ENCODE measurements at places on chromosomes 1 and 21.

DNA sequence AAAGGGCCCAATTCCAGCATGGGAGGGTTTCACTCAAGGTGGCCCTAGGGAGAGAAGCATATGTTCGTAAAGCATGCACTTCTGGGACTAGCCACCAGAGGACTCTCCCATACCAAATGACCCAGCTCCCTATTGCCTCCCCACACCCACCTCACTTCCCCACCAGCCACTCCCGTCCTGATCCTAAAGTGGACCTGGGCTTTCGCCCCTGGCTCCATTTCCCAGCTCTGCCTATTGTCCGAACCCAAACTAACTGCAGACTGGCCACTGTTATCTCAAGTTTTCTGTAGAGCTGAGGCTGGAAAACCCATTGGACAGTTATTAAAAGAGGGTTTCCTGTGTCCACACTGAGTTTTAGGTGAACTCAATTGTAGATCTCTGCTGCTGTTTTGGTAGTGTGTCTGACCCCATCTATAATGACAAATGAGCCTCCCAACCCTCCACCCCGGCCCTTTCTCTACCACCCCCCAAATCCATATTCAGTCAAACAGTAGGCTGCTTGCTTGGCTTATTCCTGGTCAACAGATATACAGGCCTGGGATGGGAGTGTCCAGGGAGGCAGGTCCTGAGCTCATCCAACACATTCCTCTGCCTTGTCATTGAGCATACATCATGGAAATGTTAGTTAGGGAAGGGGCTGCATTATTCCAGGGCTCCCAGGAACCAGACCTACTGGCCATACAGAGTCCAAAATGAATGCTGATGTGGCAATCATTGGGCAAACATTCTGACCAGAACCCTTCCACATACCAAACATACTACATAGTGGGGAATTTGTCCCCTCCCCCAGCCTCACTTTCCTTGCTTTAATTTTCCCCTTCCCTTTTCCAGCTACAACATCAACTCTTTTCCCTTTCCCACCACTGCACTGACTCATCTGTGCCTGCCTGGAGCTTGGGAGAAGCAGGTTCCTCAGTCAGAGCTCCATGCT is 59.2 kb downstream of the ABCA4 start:
- peak; percentile 75 for DNase-seq

DNA sequence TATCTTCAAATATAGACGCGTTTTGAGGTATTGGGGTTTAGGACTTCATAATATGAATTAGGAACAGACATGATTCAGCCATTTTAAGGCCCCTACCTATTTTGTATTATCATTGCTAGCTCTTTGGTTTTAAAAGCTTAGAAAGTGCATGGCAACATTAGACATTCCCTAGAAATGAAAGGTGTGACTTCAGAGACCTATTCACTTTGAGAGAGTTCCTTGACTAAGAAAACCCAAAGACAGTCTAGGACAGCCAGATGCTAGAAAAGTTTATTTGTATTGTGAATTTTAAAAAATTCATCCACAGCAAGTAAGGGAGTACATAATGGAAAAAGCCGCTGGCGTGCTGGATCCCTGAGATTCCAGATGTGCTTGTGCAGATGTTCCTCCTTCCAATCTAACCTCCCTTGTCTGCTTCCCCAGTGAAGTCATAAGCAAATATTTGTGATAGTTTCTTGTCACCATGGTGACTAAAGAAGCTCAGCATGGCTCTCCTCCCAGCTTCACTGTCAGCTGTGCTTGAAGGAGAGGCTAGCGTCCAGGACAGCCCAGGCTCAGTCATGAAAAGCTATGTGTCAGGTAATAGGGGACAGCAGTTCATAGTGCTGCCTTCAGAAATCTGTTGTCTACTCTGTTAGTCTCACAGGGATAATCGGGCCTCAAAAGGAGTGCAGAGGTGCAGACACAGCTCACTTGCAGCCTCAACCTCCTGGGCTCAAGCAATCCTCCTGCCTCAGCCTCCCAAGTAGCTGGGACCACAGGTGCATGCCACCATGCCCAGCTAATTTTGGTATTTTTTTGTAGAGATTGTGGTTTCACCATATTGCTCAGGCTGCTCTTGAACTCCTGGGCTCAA is 34.8 kb downstream of the KPNA6 start:
- DNase-seq = peak; percentile 17

GRCh38 chr1:6922096-6922931 is 137.1 kb downstream of the CAMTA1 start:
- DNase-seq = no peak

DNA sequence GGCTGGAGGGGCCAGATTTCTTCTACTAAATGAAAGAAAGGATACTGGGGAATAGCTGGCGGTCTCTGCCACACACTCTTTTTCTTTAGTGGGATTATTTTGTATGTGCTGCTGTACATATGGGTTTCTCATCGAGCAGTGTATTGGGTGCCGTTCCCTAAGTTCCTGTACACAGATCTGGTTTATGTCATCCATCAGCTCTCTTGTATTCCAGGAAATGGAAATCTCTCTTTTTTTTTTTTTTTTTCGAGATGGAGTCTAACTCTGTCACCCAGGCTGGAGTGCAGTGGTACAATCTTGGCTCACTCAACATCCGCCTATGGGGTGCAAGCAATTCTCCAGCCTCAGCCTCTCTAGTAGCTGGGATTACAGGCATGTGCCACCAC is 27.0 kb upstream of the NID1 start:
- no peak for DNase-seq

DNA sequence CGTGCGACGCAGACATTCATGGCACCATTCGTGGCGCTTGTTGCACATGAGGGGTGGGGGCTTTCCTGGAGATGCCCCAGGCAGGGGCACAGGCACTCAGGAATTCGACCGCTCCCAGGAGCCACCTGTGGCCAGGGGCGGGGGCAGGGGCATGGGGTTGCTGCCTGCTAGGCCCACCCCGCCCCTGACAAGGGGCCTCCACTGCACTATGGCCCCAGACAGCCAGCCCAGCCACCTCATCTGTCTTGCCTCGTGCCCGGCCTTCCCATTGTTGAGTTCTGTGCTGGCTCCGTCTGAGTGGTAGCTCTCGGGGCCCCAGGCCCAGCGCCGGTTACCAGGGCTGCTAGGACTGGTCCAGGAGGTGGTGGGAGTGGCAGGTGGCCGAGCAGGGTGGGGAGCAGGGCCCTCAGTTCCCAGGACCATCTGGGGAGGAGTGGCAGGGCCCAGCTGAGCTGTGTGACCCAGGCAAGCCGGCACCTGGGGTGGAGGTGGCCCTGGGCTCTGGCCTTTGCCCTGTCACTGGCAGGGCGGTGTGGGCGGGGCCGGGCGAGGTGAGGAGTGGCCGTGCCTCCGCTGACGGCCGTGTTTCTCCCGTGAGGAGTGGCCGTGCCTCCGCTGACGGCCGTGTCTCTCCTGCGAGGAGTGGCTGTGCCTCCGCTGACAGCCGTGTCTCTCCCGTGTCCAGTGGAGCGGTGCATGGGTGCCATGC is 1.9 kb downstream of the PLCH2 start:
- DNase-seq = no peak

DNA sequence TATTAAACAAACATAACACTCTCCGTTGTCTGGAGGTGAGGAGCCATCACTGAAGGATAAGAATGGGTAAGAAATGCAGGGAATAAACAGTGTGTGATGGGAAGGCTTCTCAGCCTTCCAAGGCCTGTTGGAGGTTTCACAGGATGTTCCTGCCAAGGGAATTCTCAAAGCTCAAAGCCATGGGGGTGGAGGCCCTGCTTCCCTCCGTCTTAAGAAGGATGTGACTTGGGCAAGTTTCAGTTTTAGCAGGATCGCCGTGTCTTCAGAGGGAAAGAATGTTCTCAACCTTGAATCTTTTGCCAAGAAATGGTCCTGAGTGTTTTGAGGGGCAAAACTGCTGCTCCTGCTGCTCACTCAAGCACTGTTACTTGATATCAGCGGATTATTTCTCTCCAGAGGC is 41.7 kb upstream of the IL20 start:
- no peak for DNase-seq

DNA sequence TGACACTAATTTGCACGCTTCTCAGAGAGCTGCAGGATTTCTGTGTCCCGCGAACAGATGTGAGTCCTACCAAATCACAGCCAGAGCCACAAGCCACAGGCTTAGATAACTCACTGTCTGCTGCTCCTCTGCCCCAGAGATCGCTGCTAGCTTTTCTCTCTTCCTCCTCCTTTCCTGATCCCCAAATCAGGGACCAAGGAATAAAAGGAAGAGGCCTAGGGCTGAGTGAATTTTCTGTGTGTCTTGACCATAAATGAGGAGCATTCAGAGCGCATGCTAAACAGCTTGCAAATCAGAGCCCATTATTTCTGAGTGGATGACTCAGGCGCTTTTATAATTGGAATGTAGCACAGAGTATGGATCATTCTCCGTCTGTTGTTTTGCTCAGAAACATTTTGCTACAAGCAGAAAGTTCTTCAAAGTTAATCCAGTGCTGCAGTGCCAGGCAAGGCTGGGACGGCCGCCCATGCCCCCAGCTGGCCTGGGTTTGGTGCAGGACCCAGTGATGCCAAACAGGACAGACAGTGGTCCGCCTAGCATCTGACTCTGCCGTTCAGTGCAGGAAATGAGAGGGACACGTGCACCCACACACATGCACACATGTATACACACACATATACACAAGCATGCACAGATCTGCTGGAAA is 38.2 kb downstream of the KCNAB2 start:
- DNase-seq = no peak

DNA sequence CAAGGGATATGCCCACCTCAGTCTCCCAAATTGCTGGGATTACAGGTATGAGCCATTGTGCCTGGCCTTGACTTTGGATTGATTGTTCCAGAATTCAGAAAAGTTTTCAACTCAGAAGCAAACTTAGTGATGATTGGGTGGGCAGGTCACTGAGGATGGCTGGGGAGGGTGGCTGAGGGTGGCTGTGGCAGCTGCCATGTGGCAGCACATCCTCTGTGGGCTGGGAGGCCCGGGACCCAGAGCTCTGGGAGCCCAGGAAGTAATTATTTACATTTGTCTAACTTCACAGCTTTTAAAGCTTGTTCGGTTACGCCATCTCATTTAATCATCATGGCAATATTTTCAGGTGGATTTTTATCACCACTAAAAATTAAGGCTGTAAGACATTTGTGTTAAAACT is 76.1 kb downstream of the SCCPDH start:
- no peak for DNase-seq

- DNase-seq = peak; percentile 85
Measured at GRCh38 chr1:107142140-107142542, 1.3 kb downstream of the NTNG1 start.

DNA sequence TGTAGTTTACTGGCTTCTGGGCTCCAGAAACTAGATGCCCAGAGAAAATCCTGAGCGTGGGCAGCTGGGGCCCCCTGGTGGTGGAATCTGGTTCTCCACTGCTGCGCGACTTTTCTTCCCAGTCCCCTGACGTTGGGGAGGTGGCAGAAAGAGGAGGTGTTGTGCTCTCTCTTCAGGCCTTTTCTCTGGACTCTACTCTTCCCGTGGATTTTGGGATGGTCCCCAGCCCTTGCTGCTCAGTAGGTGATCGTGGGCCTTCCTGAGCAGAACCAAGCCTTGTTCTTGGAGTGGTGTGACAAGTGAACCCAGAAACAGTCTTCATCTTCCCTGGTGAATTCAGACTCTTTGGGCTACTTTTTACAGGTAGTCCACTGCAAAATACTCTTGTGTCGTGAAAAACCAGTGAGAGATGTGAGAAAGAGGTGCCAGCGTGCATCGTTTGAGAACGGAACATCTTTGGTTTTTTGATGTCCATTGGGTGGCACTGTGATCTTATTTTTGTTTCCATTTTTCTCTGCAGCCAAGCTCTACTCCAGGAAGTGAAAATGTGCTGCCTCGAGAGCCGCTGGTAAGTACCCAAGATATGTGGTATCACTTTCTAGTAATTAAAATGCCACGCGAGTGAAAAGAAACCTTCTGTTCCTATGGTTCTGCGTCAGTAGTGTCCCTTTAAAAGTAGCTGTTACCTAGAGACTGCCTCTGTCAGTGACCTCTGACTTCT is 20.2 kb downstream of the PEX14 start:
- peak; percentile 88 for DNase-seq

DNA sequence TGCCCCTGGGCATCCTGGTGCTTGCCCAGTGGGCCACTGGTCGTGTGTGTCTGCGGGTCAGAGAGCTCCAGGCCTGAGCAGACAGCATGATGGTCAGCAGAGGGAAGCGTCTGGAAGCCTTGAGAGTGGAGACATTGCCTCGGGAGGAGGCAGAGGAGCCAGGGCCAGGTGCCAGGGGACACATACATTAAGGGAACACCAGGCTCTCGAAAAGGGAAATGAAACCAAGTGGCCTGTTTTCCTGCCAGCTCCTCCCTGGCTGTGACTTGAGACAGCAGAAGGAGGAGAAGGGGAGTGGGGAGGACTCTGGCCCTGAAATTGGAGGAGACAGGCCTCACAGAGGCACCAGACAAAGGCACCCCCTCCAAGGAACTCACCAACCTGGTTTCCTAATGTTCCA is 62.4 kb upstream of the LRP8 start:
- DNase-seq = no peak

- DNase-seq = no peak
Measured at GRCh38 chr1:115314765-115315164, 23.3 kb downstream of the NGF start.

DNA sequence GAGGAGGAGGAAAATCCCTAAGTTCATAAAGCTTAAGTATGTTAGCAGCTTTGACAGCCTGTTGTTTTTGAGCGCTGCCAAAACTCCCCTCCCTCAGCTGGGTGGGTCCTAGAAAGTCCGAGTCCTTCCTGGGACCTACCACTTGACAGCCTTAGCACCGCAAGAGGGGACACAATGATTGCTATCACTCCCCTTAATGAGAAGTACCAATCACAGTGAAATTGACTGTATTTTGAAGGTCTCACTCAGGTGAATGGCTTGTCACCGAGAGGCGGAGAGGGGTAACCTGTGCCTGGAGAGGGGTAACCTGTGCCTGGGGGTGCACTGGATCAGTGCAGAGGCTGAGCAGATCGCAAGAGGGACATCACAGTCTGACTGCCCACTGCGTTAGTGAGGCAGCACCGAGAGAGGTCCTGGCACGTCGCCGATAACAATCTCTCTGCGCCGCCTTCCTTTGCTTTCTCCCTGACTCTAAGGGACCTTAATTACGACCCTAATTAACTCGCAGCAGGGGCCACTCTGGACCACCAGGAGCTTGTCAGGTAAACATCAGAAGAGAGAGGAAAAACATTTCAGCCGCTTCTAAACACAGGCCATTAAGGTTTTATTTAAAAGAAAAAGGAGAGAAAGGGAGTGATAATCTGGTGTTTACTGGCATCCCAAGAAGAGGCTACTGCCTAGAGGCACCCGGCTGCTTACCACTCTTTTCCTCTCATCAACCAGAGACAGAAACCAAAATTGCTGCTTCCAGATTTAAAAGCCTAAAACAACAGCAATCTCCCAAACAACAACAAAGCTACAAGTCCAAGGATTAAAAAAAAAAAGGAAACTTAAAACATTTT is 25.7 kb upstream of the KCNK1 start:
- DNase-seq = no peak

DNA sequence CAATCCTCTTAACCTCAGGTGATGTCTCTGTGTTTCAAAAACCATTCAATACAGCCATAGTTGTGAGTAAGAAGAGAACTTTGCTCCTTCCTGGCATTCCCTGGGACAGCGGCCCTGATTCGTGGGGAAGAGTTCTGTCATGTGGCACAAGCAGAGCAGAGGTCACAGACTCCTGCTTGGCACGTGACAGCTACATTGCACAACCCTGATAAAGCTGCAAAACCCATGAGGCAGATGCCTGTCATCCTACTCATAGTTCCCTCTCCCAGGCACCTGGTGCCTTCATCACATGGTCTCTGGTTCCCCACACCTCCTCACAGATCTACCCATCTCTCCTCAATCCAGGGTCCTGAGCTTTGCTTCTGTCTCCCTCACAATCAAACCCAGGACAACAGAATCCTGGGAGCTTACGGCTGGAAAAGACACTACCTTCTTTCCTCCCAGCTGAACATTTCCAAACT is 70.8 kb downstream of the PLPP3 start:
- no peak for DNase-seq

All from hematopoietic multipotent progenitor cell treated with erythropoietin and hydrocortisone succinate and interleukin-3 and kit ligand, for 6 days (in vitro differentiated cells).